ENCODE measurements at places on chromosomes 1 and 21.

DNA sequence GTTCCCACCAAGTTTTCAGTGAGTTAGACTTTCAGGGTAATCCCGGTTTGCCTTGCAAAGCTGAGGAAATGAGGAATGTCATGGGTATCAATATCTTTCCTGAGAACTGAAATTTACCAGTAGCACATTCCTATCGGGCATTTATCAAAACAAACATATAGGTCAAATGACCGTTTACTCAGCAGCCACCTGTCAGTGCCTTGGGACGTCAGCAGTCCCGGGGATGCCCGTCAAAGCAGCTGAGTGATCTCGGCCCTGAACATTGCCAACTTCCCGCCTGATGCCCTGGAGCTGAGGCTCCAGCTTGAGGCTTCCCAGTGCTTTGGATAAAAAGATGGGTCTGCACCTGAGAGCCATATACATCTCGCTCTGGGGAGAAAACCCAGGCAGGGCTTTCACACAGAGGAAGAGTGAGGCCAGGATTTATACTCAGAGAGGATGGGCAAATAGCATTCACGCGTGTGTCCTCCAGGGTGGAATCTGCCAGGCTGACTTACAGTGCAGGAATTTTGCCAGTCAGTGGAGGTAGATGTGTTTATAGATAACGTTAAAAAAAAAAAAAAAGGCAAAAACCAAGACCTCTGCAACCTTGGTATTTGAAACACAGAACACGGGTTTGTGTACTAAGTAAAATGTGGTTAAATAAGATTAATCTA lies 435.7 kb upstream of the VAMP3 start:
- no peak for DNase-seq

GRCh38 chr1:30033256-30034104 lies 689.9 kb downstream of the MATN1 start:
- no peak for DNase-seq

DNA sequence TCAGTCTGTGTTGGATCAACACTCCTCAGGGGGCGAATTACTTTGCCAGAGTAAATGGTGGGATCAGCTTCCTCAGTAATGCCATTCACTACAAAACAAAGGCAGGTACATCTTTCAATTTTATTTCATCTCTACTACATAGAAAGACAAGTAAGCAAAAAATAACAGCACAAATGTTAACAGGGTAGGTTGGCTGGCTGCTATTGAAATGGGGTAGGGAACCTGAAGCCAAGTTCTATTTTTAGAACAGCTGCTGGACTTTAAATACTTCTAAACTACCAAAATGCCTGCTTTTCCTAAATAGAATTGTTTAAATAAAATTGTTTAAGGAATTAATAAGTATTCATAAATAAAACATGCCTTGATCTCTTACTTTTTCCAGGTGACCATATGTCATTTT lies 7.3 kb upstream of the NRAS start:
- no peak for DNase-seq

- no peak for DNase-seq
Observed at GRCh38 chr1:67534627-67535065, 104.4 kb upstream of the SERBP1 start.

DNA sequence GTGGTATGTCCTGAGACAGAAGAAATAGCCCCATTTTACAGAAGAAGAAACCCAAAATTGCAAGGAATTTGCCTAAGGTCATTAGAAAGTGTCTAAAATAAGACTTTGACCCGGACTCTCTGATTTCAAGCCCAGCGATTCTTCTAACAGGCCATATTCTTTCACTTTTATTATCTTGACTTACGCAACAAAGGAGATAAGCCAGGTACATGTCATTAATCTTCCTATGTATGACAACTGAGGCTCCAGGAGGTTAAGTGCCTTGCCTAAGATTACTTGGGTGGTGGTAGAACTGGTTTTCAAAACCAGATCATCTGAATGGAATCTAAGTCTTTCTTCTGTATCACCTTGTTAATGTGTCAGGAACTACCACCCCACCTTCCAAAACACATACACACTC lies 124.3 kb downstream of the PBX1 start:
- DNase-seq: no peak

- DNase-seq: no peak
Observed at GRCh38 chr21:34696121-34696520, 27.3 kb downstream of the CLIC6 start.

DNA sequence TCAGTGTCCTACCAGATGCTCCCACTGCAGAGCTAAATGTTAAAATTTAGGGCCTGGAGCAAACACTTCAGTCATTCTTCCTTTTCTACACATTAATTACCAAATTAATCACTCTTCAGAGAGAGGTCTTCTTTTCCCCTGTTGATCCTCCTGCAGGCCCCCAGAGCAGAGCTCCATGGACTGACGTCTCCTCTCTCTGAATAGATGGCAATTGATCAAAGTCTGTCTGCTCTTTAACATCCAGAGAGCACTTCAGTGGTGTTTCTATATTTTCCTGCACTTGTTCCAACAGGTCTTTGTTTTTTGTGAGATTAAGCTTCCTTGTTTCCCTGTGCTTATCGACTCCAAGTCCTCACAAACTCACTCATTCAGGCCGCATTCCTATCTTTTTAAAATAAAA lies 239.3 kb downstream of the SIPA1L2 start:
- no peak for DNase-seq

DNA sequence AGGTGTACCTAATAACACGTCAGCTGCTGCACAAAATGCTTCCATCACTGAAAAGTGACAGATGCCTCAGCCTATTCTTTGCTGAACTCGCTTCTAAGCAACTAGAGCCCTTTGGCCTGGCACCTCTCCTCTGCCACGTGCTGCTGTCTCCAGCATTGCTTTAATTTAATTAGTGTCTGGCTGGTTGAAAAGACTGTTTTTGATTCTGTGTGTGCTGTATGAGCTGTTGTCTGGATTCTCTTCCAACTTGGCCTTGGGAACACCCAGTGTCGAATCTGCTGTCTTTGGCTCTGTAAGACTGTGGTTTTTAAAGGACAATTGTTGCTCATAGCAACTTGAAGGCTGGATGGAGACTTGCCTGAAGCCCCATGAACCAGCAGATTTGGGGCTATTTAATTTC lies 109.5 kb downstream of the PSMG1 start:
- no peak for DNase-seq

GRCh38 chr21:17818186-17819113 lies 706 bp downstream of the C21orf91 start:
- DNase-seq: peak; percentile 26

- no peak for DNase-seq
Observed at GRCh38 chr1:113128116-113128515, 55.1 kb downstream of the LRIG2 start.

DNA sequence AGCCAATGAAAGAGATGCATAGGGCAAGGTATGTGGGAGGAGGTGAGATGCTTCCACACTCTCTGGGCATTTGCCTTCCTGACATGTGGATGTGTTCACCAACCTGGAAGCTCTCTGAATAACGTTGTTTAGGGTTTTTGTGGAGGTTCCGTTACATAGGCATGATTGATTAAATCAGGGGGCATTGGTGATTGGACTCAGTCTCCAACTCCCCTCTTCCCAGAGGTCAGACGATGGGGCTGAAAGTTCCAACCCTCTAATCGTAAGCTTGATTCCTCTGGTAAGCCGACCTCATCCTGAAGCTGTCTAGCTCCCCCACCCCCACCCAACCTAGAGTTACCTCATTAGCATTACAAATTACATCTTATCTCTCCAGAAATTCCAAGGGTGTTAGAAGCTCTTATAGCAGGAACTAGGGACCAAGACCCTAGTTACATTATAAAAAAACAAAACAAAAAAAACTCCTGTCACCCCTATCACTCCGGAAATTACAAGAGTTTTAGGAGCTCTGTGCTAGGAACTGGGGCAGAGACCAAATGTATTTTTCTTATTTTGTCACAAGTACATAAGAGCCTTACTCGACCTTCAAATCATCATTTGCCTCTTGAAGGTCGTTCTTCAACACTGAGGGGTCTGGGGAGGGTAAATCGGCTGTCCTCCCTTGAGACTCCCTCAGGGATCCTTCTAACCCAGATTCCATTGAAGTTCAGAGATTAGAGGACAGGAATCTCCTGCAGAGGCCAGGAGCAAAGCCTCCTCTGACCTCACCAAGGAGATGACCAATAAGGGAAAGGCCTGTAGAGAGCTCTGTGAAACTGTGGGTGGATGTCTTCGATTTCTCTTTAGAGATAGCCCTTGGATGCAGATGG lies 58.2 kb downstream of the DNTTIP2 start:
- no peak for DNase-seq

DNA sequence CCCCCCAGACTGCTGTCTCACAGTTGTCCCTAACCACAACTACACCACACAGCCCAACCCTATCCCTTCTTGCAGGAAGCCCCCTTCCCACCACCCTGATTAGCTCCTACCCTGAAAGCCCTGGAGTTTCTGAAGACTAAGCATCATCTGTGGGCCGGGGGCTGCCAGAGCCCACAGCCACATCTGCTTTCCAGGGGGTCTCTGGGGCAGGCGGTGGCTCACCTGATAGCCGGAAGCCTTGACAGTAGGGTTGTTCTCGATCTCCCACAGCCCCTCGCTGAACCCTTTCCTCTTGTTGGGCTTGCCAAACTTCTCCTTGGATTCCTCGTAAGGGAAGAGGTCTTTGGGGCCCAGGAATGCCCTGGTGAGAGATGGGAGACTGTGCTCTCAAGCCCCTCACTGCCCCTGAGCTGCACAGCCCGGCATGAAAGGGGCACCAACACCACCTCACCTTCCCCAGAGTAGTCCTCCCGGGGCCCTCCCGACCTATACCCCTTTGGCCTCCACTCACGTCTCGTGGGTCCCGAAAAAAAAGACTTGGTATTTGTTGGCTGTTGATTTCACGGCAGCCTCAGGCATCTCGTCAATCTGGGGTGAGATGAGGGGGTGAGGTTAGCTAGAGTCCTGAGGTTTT lies 4.0 kb upstream of the MRPL24 start:
- DNase-seq: no peak

- no peak for DNase-seq
Observed at GRCh38 chr1:46084553-46085451, 47.6 kb downstream of the PIK3R3 start.

GRCh38 chr1:53189061-53189460 lies 7.6 kb upstream of the CPT2 start:
- no peak for DNase-seq

DNA sequence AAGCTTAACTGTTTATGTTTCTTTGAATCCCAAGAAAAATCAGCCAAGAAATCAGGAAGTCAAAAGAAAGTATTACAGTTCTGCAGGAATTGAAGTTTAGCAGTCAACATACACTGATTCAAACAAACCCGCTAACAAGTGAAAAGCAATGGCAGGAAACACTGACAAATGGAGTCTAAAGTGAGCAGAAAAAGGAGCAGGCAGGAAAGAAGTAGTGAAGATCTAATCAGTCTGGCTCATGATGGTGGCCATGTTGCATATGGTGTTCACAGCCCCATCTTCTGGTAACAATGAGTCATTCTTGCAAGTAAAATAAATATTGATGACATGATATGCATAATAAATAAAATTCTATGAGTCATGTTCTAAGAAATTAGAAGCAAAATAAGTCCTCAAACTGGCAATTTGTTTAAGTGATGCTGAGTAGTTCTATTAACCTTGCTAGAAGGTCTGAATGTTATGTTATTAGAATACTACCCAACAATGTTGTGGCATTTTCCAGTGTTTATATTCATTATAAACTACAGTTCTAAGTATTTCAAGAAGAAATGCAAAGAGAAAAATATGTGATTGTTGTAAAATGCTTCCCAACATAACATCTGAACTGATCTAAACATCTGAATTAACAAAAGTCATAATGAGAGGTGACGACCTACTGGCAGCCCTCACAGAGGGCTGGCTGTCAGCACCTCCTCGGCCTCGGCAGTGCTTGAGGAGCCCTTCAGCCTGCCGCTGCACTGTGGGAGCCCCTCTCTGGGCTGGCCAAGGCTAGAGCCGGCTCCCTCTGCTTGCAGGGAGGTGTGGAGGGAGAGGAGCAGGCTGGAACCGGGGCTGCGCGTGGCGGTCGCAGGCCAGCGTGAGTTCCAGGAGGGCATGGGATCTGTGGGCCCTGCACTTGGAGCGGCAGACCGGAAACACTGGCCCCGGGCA lies 5.7 kb upstream of the ACBD6 start:
- DNase-seq: no peak

DNA sequence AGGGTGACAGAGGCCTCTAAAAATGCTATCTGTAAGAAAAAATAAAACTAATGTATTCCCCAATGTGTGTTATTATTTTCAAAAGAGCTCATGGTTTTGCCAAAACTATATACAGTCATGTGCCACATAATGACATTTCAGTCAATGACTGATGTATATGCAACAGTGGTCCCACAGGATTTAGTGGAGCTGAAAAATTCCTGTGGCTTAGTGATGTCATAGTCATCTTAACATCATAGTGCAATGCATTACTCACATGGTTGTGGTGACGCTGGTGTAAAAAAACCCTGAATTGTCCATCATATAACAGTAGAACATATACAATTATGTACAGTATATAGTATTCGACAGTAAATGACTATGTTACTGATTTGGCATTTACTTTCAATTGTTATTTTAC lies 172.4 kb downstream of the CACNA1E start:
- DNase-seq: no peak

- DNase-seq: no peak
Observed at GRCh38 chr21:41759926-41760325, 6.9 kb downstream of the RIPK4 start.

DNA sequence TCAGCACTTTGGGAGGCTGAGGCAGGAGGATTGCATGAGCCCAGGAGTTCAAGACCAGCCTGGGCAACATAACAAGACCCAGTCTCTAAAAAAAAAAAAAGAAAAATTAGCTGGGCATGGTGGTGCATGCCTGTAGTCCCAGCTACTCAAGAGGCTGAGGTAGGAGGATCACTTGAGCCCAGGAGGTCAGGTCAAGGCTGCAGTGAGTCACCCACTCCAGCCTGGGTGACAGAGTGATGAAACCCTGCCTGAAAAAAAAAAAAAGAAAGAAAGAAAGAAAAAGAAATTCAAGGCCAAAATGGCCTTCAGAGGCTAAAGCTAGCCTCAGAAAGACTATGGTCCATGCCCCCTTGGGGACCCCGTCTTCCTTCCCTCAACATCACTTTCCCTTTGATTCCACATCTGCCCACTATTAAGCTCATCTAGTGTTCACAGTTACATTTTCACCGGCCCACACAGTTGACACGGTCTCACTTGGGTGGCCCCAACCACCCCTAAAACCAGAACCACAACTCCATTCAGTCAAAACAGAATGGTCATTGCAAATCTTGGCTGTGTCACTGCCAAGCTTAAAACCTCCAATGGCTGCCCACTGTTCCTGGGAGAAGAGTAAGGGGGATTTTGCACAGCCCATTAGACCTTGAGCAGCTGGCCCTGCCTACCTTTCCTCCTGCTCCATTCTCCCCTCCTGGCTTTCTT lies 2.1 kb upstream of the CAPN8 start:
- DNase-seq: no peak

- DNase-seq: no peak
Observed at GRCh38 chr1:241591317-241591716, 48.9 kb downstream of the CHML start.

DNA sequence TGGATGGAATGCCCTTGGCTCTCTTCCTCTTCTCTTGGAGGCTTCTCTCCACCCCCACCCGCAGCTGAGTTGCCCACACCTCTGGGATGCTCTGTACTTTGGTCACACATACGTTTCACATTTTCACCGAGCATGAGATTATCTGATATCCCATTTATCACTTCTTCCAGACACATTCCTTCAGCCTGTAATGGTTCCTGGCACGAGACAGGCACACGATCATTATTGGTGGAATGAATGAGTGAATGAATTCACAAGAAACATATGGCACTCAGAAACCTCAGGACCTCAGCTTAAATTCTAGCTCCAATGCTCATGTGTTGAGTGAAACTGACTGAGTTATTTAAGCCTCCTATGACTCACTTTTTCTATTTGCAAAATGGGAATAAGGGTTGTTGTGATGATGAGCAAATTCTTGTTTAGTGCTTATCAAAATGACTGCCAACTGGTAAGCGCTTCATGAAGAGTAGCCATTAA lies 242.7 kb upstream of the JUN start:
- DNase-seq: no peak

- DNase-seq: no peak
Observed at GRCh38 chr1:79197421-79197820, 190.9 kb upstream of the ADGRL4 start.

Data from uterus (tissue), 4 donors.